HTR-8/SVneo (cell line): ENCODE measurements at places on chromosomes 3 and 15.
A peak's percentile ranks its signal among the peaks of the same experiment; 100 is the strongest.

DNA sequence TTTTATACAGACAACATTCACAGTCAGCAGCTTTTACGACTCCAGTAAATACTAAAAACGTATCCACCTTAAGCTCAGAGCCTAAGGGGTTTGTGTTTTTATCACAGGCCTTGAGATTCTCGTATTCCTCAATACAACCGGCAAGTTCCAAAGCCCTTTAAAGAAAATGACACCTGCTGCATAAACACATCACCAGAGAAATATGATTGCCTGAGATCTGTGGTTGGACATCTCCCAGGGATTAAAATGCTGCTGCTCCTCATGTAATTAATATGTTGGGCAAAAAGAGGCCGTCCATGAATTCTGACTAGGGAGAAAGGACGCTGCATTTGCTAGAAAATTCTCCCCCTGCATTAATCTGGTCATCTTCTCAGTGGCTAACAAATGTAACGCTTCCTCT is 544.8 kb downstream of the MAGI1 start:
- DNase-seq = no peak

DNA sequence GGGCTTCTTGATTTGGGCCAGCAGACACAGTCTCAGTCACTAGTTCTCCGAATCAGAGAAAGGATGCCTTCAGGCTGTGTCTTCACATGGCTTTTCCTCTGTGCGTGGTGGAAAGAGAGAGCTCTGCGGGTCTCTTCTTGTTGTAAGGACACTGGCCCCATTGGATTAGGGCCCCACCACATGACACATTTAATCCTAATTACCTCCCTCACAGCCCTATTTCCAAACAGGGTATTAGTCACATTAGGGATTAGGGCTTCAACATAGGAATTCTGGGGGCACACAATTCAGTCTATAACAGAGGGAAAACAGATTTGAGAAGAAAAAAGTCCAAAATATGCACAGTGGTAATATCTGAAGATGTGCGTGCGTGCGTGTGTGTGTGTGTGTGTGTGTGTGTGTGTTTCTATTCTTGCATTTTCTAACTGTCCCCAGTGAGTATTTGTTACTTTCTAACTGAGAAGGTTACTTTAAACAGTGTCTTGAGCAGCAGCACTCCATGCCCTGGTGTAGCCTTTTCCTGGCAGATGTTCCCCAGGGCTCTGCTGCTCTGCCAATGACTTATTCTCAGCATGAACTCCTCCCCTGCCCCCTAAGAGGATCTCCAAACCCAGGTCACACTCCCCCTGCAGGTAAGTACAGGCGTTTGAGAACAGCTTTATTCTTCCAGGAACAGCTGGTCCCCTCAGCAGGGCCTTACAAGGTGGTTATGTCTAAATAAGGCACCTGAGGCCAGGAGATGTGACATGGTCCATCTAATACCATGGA is 72.9 kb downstream of the RPL39L start:
- DNase-seq = peak; percentile 8

GRCh38 chr3:29335943-29336342 is 55.1 kb downstream of the RBMS3 start:
- no peak for DNase-seq

- DNase-seq = no peak
These were observed 84.7 kb downstream of the EOMES start for GRCh38 chr3:27637346-27637995.

- no peak for DNase-seq
These were observed 340.2 kb downstream of the LRRC3B start for GRCh38 chr3:26962492-26963360.

DNA sequence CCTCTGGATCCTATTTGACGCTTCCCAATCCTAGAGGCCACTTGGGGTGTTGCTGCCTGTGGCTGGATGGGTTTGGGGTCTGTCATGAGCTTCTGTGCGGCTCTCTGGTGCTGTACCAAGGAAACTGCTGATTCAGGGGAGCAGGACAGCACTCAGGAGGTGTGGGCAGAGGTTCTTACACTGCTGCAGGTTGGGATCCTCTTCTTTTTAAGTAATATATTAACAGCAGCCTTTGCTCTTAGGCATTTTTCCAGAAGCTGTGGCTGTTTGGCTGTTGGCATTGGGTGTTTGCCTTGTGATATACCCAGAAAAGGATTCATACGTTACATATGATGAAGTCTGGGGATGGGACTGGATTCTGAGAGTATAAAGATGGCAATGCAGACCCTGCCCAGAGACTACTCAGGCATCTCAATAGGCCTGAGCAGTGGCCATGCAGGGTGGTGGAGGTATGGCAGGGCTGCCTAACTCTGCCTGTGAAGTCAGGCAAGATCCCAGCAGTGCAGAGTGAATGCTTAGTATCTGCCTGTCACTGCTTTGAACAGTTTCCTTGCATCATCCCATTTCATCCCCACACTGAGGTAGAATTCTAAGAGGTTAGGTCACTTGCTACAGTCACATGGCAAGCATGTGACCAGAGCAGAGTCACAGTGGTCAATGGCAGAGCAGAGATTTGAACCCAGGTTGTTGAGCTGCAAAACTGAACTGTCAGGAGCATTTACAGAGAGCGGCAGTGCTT is 3.9 kb downstream of the ABHD6 start:
- DNase-seq = no peak

- peak; percentile 27 for DNase-seq
These were observed 754 bp downstream of the B3GNT5 start for GRCh38 chr3:183253528-183254486.

GRCh38 chr15:49693498-49693897 is 72.7 kb downstream of the DTWD1 start:
- no peak for DNase-seq

- peak; percentile 2 for DNase-seq
These were observed 253.4 kb upstream of the LRRC3B start for GRCh38 chr3:26369133-26369532.

DNA sequence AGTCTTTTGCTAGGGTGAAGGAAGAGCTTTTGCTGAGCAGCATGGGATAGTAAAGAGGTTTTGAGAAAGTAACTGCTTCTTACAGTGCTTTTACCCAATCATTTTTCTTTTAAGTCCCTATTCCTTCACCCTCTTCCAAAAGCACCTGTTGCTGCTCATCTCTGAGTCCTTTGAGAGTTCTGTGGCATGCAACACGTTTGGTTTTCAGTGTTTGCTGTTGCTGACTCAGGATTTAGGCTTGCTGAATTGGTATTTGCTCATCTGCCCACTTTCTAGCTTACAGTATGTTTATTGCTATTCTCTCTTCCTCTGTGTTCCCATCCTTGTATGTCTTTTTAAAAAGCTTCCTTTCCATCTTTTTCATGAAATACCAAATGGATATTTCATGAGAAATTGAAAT is 55.9 kb upstream of the THRB start:
- no peak for DNase-seq

DNA sequence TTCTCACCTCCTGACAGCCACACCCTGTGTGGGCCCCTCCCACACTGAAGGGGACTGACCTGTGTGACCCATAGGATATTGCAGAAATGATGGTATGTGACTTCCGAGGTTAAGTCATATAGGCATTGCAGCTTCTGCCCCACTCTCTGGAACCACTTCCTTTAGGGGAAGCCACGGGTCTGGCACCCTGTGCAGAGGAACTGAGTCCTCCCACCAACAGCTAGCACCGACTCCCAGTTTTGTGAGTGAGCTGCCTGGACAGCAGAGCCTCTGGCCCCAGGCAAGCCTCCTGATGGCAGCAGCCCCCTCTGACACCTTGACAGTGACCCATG is 24.6 kb upstream of the SLC6A6 start:
- DNase-seq = no peak

- DNase-seq = no peak
These were observed 243.3 kb upstream of the TOPAZ1 start for GRCh38 chr3:43998370-43998835.

- no peak for DNase-seq
These were observed 806.5 kb downstream of the OTOL1 start for GRCh38 chr3:162302983-162303624.

DNA sequence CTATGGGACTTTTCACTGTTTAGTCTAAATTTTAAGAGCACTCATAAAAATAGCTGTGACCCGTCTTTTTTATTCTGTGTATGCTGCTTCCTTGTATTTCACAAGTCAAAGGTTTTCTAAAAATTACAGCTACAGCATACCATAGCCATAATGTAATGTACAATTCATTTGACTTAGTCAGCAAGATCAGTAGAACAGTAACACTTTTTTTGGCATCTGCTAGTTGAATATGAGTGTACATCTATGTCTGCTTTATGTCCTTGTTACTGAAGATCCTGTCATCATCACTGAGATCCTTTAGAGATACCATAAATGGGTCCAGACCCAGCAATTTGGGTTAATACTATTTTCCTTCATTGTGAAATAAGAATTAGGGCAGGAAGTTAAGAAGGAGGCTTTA is 42.2 kb downstream of the CMSS1 start:
- peak; percentile 52 for DNase-seq

- DNase-seq = peak; percentile 12
These were observed 278.0 kb downstream of the FOXP1 start for GRCh38 chr3:71305231-71306206.

DNA sequence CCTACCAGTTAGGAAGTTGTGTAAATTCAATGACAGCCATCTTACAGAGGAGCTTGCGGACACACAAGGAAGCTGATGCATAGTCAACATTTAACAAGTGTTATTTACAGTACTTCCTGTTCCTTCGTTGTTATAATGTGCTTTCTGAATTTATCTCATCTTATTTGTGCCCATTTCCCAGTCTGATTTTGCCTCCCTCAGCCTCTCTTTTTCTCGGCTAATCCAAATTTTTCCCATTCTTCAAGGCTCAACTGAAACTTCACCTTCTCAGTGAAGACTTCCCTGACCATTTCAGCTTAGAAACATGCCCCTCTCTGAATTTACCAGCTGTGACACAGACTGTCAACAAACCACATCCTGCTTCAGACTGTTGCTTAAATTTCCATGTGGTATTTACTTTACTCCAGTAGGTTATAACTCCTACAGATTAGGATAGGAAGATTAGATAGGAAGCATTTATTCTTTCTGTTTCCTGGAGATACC is 55.7 kb upstream of the CP start:
- peak; percentile 53 for DNase-seq

- no peak for DNase-seq
These were observed 238.7 kb downstream of the CHST2 start for GRCh38 chr3:143358155-143358792.

DNA sequence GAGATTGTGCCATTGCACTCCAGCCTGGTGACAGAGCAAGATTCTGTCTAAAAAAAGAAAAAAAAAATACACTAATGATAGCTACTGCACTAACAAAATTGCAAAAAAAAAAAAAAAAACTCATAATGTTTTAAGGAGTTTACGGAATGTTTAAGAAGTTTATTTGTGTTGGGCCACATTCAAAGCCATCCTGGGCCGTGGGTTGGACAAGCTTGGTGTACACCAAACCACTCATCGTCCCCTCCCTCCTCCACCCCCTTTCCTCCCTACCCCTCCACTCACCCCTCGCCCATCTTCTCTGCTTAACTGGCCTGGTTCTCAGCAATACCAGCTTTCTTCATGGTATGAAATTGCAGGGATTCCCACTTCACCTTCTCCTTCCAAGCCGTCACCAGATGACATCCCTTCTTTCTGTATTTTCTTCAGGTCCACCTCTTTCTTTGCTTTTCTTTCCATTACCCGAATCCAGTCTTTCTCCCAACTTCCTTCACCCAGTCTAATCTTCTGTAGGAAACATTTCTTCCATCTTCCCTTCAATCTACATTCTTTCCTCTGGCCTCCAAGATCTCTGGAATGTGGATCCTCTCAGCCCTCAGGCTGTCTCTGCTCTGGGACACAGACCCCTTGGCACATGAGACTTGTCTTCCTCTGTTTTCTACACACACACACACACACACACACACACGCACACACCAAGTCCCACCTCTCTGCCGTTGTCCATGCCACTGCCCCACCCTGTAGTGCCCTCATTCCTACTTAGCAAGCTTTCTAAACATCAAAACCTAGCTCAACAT is 3.5 kb upstream of the MESP1 start:
- peak; percentile 55 for DNase-seq

DNA sequence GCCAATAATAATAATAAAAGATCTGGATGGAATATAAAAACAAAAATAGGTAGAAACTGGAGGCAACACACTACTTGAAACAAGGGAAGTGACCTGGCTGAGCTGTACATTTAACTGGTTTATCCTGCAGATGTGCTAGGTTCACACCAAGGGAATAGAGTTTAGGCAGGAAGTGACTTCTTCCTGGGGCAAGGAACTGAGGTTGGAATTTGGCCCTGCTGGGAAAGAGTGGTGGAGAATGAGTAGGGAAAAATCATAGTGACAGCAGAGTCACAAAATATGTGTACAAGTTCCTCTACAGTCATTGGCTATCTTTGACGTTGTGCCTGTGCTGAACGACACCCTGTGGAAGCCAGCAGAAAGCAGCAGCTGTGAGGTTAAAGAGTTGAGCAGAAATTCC is 44.1 kb downstream of the ARHGAP11B start:
- DNase-seq = no peak

- DNase-seq = no peak
These were observed 120.5 kb downstream of the AQP9 start for GRCh38 chr15:58258501-58259292.

DNA sequence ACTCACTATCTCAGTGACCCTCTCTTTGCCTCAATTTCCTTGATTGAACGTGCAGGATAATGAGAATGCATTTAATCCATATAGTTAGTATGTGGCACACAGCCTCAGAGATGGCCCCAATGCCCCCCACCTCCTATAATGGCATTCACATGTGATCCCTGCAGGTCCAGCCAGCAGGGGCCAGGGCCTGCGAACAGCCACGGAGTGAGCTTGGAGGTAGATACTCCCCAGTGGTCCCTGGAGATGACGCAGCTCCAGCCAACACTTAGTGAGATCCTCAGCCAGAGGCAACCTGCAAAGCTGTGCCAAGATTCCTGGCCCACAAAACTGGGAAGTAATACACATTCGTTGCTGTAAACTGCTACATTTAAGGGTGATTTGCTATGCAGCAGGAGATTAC is 184.9 kb upstream of the NSMCE3 start:
- DNase-seq = no peak

DNA sequence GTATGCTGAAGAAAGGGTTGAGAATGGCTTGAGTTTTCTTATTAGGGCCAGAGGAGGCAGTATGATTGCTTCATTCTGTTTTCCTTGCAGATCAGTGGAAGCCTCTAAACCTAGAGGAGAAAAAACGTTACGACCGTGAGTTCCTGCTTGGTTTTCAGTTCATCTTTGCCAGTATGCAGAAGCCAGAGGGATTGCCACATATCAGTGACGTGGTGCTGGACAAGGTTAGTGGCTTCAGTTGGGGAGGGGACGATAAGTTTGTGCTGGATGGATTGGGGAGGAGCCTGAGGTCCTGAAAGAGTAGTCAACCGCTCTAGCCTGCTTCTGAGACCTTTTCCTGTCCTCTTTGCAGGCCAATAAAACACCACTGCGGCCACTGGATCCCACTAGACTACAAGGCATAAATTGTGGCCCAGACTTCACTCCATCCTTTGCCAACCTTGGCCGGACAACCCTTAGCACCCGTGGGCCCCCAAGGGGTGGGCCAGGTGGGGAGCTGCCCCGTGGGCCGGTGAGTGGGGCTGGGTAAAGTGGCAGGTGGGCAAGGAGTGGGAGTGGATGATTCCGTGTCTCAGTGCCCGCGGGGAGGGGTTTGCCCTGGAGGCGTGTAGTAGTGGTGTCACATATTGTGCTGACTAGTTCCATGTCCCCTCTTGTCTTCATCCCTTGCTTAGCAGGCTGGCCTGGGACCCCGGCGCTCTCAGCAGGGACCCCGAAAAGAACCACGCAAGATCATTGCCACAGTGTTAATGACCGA is 8.5 kb downstream of the EIF4G1 start:
- no peak for DNase-seq

- no peak for DNase-seq
These were observed 26.8 kb downstream of the NFKBIZ start for GRCh38 chr3:101876142-101876541.
